ENCODE measurements at places on chromosomes 3 and 15.

- DNase-seq = no peak
Observed at GRCh38 chr15:40906991-40907802, 12.9 kb downstream of the VPS18 start.

GRCh38 chr3:127103080-127103479, 89.9 kb upstream of the PRR23E start:
- no peak for DNase-seq

DNA sequence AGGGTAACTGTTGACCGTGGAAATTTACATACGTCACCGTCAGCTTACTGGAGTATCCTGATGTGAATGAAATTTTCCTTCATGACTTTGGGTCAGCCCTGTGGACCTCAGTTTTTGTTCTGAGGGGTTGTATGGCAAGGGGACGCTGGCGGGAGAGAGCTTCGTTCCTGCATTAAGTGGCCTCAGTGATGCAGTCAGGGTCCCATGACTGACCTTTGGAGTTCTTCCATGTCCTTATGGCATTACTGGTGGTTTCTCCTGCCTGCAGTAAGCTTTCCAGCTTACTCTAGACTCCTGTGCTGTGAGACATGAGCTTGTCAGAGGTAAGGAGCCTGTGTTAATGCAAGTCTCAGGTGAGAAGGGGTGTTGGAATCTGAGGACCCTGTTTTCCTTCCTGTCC, 1.8 kb downstream of the CD276 start:
- DNase-seq = no peak

DNA sequence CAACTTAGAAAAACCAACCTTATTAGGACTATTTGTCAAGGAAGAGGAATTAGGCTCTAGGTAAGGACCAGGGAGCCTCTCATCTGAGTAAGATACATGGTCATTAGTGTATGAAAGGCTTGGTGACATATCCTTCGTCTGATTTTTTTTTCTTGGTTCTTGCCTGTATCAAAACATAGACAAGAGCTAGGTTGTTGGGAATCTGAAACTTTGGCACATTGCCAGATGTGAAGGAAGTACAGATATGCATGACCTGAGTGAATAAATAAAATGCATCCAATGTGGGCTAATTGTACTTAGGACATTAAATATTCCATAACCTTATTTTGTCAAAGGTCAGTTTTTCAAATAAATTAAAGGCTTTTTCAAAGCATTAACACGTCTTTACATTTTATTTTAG, 151.8 kb downstream of the SYNPR start:
- no peak for DNase-seq

GRCh38 chr3:127484601-127485388, 105.7 kb downstream of the TPRA1 start:
- no peak for DNase-seq

- DNase-seq = no peak
Observed at GRCh38 chr3:9201266-9201665, 48.2 kb downstream of the SRGAP3 start.

DNA sequence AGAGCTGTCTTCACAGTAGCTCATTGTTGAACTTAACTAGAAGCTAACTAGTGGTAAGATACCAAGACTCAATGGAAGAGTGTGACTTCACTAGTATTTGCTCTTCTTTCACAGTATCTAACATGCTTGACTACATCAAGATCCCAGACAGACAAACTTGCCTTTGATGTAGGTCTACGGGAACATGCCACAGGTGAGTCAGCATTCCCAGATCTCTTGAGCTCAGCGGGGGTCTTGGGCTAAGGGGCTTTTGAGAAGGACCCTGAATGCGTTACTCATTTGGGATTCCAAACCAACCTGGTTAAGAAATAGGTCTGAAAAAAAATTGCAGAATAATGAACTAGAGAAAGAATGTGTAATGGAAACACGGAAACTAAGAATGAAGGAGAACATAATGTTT, 222.4 kb downstream of the RYR3 start:
- DNase-seq = no peak

DNA sequence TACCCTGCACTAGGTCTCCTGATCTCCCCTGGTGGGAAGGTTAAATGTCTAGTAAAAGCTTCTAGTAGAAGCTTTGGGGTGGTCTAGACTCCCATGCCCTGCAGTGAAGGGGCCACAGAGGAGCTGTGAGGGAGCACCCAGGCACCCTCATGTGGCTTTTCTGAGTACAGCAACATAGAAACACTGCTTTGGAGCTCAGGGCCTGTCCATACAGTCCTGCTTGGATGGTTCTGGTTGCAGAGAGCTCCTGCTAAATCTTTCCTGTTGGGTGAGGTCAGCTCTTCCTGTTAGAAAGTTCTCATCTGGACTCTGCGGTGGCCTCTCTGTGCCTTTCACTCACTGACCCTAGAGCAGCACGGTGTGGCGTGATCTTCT, 47.8 kb downstream of the GPD1L start:
- DNase-seq = no peak

DNA sequence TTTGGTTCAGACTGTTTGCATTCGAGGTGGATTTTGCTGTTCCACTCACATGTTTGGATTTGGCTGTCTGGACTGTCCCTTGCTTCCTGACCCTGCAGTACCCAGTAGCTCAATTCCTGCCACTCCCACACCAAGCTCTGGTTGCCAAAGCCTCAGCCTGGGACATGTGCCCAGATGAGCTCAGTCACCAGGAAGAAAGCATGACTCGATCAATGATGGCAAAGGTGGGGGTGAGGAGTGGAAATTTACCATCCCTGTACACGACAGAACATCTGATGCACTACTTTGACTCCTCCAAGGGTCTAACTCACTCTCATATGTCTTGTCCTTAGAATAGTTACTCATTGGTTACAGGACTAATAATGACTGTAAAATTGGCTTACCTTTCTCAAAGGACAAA, 45.2 kb downstream of the ZNF385D start:
- DNase-seq = no peak

DNA sequence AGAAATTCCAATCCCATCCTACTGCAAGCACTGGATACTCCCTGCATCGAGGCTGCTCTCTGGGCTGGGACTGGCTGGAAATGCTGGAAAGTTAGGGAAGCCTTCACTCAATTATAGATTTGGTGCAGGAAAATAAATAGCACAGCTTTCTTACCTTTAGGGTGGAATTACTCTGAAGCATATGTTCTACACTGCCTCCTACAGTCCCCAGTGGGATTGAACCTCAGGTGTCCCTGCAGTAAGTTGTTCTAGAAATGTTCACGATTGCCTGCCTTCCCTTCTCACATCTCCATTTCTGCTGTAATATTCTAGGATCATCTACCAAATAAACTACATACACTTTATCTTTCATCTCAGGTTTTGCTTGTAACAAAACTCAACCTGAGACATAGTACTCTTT, 536.7 kb upstream of the LMCD1 start:
- DNase-seq = no peak

DNA sequence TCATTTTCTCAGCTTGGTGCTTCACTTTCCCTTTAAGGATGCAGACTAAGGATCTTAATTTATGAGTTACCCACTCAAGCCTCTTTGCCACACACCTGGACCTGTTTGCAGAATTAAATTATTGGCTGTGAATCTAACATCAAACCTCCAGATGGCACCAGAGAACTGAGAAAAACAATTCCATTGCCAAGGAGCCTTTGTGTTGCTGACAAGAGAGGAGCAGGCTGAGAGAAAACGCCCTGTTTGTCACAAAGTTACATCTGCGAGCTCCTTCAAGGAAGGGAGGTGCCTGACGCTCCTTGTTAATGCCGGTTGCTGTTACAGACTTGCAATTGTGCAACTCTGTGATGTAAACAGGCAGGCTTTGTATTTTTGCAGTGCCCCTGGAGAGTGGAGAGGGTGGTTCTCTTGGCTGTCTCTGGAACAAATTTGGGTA, 36.3 kb upstream of the TMC3 start:
- peak; percentile 67 for DNase-seq

GRCh38 chr15:48451736-48452135, 120.5 kb downstream of the DUT start:
- no peak for DNase-seq

- no peak for DNase-seq
Observed at GRCh38 chr3:61820306-61820992, 259.1 kb downstream of the PTPRG start.

GRCh38 chr3:183272142-183272541, 19.1 kb downstream of the B3GNT5 start:
- DNase-seq = no peak

DNA sequence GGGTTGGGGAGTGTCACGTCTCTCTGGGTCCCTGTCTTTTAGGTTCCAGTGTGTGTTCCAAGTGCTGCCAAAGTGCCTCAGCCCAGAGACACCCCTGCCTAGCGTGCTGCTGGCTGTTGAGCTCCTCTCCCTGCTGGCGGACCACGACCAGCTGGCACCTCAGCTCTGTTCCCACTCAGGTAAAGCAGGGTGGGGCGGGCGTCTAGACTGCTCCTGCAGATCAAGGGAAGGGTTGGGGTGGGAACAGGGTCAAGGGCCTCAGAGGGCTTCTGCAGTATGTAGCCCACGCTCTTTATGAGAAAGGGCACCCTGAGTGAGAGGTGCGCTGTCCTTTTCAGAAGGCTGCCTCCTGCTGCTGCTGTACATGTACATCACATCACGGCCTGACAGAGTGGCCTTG, 17.2 kb downstream of the ATRIP start:
- no peak for DNase-seq

DNA sequence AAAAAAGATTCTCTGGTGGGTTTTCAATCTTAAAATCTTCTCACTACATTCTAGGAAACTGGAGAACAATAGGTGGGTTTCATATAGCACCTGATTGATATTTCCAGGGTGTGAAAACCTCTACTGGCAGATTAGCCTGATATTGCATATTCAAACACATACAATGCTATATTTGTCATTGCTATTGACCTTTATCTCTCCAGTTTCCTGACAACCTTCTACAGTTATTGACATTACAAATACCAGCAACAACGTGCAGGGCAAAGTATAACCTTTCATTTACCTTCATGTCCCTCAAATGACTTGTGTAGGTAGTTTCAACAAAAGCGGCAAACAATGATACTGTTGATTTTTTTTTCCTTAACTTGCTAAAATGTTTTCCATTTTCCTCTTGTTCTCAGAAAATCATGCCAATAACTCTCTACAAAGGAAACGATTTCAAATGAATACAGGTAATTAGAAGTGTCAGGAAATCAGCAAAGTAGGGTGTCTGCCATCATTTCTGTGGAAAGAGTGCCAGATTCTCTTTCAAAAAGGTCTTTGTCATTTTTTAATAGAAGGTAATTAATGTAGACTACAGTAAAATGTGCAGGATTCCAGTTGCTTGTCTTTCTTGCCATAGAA, 72.6 kb upstream of the CDIN1 start:
- no peak for DNase-seq

GRCh38 chr3:42194943-42195510, 71.0 kb downstream of the CCK start:
- DNase-seq = no peak
